ENCODE measurements at places on chromosomes 12 and 14.

GRCh38 chr12:80580254-80580653 lies 127.2 kb upstream of the MYF6 start:
- DNase-seq: no peak

DNA sequence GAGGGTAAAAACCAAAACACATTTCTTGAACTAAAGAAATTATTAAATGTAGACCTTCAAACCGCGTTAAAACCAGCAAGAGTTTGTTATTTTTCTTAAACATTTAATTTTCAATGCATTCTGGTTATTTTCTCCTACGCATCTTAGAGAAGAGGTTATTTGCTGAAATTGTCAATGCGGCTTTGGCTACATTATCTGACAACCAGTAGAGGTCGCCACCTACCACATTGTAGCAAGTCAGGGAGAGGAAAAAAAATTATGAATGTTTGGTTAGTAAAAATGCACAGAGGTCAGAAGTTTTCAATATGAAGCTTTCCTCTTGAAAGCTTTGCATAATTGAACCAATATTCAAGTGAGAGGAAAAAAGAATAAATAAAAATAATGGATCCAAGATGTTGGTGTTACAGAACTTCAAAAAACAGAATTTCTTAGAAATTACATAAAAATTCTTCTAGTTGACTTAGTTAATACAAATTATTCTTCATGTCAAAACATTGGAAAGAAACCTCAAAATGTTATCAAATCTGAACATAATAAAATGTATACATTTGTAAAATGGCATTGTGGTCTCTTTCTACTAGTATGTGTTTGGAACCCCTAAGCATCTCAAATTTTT lies 159.4 kb upstream of the TMTC2 start:
- no peak for DNase-seq

DNA sequence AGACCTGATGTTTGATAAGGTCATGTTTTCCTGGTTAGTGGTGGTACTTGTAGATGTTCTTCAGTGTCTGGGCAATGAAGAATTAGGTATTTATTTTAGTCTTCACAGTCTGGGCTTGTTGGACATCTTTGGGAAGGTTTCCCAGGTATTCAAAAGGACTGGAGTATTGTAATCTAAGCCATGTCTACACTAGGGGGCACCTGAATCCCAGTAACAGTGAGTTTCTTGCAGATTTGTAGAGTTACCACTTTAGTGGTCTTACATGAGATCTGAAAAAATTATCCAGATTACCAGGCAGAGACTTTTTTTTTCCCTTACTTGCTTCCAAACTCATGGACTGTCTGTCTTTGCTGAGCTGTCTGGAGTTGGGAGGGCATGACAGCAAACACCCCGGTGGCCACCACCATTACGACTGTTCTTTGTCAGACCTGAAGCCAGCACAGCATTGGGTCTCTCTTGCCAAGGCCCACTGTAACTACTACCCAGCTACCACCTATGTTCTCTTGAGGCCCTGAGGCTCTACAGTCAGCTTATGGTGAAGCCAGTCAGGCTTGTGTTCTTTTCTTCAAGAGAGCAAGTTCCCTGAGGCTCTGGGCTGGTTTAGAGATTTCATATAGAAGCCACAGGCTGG lies 820.7 kb upstream of the FBXO33 start:
- DNase-seq: no peak

DNA sequence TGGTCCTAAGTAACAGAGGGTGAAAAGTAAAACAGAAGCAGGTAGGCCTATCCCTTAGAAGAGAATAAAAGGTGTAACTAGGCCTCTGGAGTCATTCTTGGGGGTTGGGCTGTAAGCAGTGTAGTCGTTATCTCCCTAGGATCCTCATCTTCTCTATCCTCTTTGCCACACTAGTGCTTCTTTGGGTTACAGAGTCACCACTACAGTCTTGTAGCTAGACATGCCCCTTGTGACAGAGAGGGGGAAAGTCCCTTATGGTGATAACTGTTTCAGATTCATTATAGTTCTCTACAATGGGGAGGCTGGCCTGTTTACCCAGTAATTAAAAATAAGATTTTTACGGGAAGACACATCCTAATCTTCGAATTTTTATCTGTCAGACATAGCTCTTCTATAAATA lies 16.4 kb upstream of the SRP54 start:
- no peak for DNase-seq

GRCh38 chr14:65222440-65222858 lies 120.1 kb upstream of the MAX start:
- no peak for DNase-seq

GRCh38 chr12:128977441-128977840 lies 124.2 kb downstream of the GLT1D1 start:
- no peak for DNase-seq

DNA sequence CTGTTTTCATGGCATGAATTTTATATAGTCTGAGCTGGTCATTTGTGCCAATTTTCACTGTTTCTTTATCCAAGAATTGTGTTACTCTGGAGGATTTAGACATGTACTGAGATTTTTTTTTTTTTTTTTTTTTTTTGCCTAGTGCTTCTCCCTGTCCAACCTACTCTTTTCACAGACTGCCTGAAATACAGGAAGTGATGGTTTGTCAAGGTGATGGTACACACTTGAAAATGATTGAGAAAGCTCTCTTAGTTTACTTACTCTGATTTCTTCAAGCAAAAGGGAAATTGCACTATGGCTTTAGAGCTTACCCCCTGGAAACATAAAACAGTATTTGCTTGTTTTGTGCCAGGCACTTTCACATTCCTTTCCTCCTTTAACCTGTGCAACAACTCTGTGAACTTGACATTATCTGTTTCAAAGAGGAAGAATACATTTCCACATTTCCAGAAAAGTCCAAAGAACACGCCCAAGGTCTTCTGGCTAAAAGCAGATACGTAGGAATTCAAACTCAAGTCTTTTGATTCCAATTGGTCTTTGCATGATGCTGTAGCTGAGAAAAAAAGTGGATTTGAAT lies 181.1 kb downstream of the SLC15A5 start:
- DNase-seq: no peak

DNA sequence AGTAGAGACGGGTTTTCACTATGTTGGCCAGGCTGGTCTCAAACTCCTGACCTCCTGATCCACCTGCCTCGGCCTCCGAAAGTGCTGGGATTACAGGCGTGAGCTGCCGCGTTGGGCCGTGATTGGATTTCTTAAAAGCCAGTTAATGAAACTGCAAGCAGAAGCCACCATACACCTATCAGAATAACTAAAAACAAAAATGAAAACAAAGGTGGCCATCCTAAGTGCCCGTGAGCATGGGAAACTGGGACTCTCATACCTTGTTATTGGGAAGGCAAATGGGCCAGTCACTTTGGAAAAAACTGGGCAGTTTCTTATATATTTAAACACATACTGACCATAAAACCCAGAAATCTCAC lies 7.7 kb upstream of the TCTN1 start:
- DNase-seq: no peak
